ENCODE measurements at places on chromosomes 11 and 22.

GRCh38 chr22:21632237-21632895 lies at the start of gene CCDC116:
Gene CCDC116 (plus strand): TSS chr22:21632760. CDS start chr22:21633182, 422 bp downstream.
- DNase-seq = no peak

DNA sequence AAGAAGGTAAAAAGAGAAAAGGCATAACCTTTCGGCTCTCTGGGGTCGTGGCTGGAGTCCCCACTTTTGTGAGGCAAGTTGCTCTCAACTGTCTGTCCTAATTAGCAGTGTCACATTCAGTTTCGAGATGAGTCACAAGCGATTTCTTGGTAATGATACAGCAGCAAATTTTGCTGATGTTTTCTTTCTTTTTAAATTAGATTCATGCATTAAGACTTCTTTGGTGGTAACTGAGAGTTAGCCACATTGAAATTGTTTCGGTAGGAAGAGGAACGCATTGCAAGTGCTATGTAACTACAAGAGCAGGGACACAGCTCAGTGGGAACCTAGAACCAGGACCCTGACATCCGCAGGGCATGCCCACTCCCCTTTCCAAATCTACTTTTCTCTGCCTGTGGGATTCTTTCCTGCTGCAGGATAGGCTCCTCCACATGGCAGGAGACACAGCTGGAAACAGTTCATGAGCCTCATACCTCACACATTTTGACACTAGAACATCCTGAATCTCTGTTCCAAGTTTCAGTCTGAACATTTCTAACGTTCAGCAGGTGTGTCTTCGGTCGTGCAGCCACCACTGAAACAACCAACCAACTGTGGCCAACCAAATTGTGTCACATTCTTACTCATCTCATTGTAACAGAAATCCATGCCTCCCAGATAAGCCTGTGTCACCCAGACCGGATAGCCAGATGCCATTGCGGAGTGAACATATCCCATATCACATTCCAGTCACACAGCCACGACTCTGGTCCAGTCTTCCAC lies 987.6 kb downstream of the NTM start:
- no peak for DNase-seq

DNA sequence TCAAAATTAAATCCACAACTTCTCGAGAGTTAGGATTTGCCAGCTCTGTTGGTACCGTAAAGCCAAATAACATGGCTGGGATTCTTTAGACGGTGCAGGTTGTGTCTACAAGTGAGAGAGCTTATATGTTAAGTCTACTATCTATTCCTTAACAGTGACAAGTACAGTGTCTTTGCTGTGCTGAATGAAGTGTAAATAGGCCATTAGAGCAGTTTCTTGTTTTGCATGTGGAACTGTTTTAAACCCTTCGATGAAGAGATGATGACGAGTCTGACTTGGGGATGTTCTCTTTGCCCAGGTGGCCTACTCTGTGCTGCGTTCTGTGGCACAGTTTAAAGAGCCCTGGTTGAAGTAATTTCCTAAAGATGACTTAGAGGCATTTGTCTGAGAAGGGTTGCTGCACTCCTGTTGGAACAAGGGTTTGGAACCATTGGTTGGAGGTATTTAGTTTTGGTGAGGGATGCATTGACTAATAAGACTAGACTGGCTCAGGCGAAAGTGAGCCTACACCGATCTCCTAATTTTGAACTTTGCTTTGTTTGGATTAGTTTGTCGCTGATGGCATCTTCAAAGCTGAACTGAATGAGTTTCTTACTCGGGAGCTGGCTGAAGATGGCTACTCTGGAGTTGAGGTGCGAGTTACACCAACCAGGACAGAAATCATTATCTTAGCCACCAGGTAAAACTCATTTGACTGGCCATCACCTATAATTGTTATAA lies 988 bp downstream of the RPS3 start:
- DNase-seq = no peak

DNA sequence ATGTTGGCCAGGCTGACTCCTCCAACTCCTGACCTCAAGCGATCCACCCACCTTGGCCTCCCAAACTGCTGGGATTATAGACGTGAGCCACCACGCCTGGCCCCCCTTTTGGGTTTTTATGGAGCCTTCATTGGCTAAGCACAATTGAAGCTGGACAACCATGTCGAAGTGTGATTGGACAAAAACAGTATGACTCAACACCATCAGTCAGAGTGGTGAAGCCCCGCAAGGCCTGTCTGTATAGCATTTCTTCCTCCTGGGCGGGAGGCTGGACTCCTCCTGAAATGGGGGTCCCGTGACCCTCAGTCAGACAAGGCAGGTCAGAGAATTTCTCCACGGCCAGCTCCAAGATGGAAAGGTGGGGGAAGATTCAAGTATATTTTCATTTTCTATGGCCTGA lies 3.1 kb upstream of the PARVB start:
- no peak for DNase-seq

DNA sequence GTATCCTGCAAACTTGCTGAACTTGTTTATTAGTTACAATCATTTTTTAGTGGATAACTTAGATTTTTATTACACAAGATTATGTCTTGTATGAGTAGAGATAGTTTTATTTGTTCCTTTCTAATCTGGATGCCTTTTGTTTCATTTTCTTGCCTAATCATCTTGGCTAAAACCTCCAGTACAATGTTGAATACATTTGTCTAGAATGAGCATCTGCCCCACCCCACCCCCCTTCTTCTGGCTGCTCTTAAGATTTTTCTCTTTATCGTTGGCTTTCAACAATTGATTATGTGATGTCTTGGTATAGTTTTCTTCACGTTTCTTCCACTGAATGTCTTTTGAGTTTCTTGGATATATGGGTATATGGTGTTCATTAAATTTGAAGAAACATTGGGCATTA lies 37.3 kb upstream of the TUB start:
- no peak for DNase-seq

- DNase-seq = no peak
Observed at GRCh38 chr22:50268655-50269113, 1.5 kb downstream of the MAPK11 start.

- DNase-seq = no peak
Observed at GRCh38 chr11:3685923-3686322, 14.7 kb upstream of the CHRNA10 start.

GRCh38 chr11:70796648-70797227 lies 398.4 kb downstream of the CTTN start:
- DNase-seq = no peak

DNA sequence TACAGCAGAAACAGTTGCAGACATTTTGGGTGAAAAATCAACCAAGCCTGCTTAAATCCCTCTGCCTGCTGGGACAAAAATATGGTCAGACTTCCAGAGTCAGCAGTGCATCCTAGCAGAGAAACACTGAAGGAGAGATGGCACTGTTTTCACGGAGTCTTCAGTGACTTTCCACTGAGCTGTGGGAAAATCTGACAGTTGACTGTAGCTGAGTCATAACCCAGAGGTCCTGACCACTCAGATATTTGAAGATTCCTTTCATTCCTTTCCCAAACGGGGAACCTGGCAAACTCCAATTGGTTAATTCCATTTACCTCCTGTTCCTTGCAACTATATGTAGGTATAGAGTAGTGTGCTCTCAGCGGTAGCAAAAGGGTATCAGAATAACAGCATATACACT lies 20.9 kb upstream of the UPB1 start:
- no peak for DNase-seq

DNA sequence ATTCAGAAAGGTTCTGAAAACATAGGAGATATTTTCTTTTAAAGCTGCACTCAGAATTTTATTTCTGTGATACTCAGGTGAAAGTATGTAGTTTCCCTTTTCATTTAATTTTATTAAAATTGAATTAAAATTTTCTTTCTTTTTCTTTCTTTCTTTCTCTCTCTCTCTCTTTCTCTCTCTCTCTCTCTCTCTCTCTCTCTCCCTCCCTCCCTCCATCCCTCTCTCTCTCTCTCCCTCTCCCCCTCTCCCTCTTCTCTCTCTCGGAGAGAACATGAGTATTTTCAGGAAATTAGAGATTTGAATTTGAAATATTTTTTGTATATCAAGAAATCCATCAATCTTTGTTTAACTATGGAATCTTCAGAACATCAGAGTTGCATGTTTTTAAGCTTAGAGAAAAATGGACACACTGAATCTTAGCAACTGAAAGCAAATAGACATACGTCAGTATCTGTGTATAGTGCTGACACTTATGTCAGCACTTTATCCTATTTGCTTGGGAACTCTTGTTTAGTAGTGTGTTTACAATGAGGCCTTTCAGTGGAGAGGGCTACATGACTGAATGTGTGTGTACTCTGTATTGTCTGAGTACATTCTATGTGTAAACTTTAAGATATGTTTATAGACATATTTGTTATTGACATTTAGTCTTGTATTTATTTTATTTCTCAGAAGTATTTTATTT lies 44.5 kb downstream of the PDE3B start:
- DNase-seq = no peak

GRCh38 chr11:65625628-65626342 lies 10.2 kb downstream of the PCNX3 start:
- DNase-seq = no peak

- DNase-seq = no peak
Observed at GRCh38 chr22:36901411-36902142, 11.9 kb upstream of the CSF2RB start.

DNA sequence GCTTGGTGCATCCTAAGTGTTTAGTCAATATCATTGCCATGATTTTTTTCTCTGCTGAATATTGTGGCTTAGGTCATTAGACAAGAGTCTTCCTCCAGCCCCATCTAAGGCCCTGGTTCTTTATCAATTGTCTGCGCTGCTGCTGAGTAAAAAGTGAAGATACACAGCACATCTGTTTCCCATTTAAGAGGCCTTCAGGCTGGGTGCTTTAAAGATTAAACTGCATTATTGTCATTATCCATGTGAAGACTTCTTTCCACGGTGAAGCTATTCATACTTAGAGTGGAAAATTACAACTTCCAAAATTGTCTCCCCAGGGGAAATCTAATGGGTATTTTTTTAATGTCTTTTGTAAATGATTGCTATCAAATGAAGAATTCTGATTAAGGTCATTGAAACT lies 719.8 kb upstream of the LRRC4C start:
- DNase-seq = no peak

GRCh38 chr11:59728154-59728553 lies 14.5 kb upstream of the OR10V1 start:
- DNase-seq = no peak

- no peak for DNase-seq
Observed at GRCh38 chr11:127448101-127448500, 447.5 kb upstream of the KIRREL3 start.

DNA sequence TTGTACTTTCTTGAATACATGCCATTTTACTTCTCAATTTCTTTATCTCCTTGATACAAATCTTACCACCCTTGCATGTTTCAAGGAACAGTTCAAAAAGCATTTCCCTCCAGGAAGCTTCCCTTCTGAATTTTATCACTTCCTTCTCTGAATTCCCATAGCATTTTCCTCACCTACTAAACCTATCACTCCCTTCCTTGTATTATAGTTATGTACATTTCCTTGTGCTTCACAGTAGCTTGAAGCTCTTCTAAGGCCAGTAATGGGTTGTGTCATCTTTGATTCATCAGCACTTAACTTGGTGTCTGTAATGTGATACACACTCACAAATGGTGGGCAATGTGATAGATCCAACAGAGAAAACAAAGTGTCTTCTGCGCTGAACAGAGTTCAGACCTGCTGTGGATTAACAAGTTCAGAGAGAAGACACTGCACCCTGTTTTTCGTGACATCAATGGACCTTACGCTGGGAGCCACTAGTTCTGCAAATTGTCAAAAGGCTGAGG lies 127.5 kb downstream of the CCDC81 start:
- no peak for DNase-seq

- DNase-seq = no peak
Observed at GRCh38 chr11:75547617-75548058, 14.4 kb upstream of the SERPINH1 start.

DNA sequence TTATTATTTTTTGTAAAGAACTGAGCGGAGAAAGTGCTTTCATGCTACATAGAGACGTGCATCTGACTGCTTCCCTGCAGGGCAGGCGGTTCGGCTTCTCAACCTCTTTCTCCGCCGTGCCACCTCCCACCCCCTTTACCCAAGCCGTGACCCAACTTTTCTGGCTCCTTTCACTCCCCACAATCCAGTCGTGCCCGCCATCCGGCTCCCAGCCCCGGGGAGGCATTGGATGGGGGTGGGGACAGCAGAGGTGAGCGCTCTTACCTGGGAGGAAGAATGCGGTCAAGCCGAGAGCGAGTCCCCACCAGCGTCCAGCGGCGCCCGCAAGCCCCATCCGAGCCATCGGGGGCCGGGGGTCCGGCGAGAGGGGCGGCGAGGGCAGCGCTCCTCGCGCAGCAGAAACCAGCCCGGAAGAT lies 781 bp downstream of the NECTIN1 start:
- DNase-seq = no peak

- DNase-seq = no peak
Observed at GRCh38 chr22:32475468-32476010, 928 bp downstream of the FBXO7 start.

GRCh38 chr22:46024136-46024840 lies 47.3 kb upstream of the WNT7B start:
- DNase-seq = no peak

GRCh38 chr11:23012930-23013329 lies 152.7 kb upstream of the CCDC179 start:
- no peak for DNase-seq

GRCh38 chr11:57504511-57504910 lies 11.0 kb downstream of the SLC43A1 start:
- DNase-seq = no peak

- DNase-seq = no peak
Observed at GRCh38 chr11:3119141-3119821, 45.8 kb downstream of the OSBPL5 start.

- peak; percentile 23 for DNase-seq
Observed at GRCh38 chr11:74739546-74740270, 8.5 kb upstream of the CHRDL2 start.

GRCh38 chr22:50398831-50399648 lies 55.9 kb downstream of the PPP6R2 start:
- DNase-seq = no peak
